Stomach (tissue), 19 donors: ENCODE measurements at places on chromosomes 7 and 10. TPM values are rescaled to one million over a fixed set of nuclear protein-coding genes. Genes with fewer than 3 reads are reported as not detected.

DNA sequence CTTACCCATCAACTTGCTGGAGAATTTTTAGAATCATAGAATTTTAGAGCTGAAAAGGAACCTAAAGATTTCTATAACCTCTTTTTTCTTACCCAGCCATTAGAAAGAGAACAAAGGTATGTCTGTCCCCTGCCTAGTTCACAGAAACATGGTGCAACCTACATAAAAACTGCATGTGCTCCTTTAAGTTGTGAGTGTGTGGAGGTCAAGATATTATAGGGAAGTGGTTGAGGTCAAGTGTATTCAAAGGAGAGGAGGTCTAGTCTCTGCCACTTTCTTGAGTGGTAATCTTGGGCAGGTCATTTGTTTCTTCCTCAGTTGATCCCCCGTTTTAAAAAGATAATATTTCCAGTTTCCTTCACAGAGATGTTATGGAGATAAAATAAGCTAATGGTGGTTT, 6.4 kb downstream of the UBTD1 start:
- DNase-seq, result no peak

DNA sequence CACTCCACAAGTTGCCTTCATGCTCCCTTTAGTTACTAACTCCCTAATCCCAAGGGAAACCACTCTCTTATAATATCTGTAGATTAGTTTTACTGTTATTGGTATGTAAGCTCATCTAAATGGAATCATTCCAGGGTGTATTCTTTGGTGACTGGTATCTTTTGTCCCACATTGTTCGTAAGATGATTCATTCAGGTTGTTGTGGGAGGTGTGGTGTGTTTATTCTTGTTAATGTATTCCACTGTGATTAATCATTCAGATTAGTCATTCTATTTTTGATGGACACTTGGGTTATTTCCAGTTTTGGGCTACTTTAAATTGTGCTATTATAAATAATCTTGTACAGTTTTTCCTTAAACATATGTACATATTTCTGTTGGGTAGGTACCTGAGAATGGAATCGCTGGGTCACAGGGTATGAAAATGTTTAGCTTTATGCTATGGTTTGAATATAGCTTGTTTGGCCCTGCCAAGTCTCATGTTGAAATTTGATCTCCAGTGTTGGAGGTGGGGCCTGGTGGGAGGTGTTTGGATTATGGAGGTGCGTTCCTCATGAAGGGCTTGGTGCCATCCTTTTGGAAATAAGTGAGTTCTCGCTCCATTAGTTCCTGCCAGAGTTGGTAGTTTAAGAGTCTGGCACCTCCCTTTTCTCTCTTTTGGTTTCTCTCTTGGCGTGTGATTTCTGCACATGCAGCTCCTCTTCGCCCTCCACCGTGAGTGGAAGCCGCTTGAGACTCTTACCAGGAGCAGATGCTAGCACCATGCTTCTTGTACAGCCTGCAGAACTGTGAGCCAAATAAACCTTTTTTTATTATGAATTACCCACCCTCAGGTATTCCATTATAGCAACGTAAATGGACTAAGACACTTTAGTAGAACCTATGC, 13.8 kb downstream of the BTRC start:
- DNase-seq, result no peak

DNA sequence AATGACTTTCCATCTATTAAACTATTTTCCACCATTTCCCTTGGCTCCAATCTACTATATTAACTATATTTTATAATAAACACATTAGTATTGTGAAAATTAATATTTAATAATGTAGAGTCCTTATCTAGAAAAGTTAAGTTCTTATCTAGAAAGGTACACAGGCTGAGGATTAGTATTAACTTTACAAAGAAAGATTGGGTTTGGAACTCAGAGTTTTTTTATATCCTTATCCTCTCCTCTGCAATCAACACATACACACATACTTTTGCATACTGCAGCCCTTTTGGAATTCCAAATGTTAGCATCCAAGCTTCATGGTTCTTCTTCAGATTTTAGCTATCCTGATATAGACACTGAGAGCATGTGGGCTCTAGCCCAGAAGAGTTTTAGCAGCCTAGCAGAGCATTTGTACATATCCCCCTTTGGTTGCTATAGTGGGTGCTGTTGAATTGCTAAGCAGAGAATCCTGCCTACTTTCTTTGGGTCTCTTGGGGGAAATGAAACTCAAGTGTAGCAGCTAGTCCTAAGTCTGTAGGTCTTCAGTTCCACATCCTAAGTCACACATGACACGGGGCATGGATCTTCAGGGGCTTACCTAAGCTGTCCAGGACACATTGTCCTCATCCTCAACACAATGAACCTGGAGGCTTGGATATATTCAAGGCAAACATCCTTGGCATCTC, 874.6 kb downstream of the LRMDA start:
- no peak for DNase-seq

- DNase-seq, result no peak
Measured at GRCh38 chr7:154746571-154747360, 256.2 kb downstream of the PAXIP1 start.

DNA sequence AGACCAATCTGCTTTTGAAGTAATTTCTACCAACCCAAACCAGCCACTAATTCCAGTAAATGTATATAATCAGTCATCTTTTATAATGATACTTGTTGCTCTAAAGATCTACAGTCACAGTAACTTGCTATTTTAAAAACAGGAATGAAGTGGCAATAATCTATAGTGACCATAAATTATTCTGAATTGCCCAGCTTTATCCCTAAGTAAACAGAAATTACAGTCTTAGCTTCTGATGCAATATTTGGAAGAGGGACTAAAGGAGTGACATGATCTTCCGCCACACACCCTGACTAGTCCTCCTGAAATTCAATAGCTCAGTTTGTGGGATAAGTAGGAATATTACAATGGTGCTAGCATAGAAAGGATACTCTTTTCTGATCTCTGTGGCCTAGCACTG, 96.1 kb downstream of the ATE1 start:
- DNase-seq, result no peak

DNA sequence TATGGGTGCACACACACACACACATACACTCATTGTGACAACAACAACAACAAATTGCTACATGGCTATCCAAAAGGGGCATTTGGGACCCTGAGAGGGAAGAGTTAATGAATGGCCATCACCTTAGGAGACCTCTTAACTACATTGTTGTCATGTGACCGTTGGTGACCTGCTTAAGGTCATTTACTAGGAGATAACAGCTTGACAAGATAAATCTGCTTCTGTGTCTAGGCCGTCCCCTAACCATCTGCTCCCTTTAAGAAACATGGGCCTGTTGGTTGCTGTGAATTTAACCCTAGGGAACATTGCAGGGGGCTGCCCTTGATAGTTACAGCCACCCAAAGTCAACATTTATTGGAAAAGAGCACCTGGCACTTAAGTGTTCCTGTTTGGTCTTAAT, 29.7 kb downstream of the C1QL3 start:
- DNase-seq, result no peak

- no peak for DNase-seq
Measured at GRCh38 chr7:22851145-22851544, 28.5 kb upstream of the TOMM7 start.

GRCh38 chr7:54112567-54112966, 429.6 kb upstream of the VSTM2A start:
- peak; percentile 7 for DNase-seq

- DNase-seq, result no peak
Measured at GRCh38 chr10:58894929-58895328, 281.5 kb upstream of the PHYHIPL start.

DNA sequence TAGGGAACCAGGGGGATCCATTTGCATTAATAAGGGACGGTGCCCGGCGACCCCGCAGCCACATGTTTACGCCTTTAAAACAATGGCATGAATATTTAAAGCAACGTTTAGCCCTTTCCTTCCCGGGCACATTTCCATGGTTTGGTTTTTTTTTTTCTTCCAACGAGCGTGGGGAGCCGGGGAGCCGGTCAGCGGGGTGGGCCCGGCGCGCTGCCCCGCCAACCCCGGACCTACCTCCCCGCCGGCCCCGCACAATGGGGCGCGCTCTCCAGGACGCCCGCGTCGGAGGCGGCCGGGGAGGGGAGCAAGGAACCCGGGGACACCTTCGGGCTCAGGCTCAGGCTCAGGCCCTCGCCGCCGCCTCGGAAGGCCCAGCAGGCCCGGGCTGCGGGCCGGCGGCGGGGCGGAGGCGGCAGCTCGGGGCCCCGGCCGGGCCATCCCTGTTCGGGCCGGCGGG, 1.0 kb downstream of the SEPHS1 start:
- DNase-seq, result peak; percentile 69

DNA sequence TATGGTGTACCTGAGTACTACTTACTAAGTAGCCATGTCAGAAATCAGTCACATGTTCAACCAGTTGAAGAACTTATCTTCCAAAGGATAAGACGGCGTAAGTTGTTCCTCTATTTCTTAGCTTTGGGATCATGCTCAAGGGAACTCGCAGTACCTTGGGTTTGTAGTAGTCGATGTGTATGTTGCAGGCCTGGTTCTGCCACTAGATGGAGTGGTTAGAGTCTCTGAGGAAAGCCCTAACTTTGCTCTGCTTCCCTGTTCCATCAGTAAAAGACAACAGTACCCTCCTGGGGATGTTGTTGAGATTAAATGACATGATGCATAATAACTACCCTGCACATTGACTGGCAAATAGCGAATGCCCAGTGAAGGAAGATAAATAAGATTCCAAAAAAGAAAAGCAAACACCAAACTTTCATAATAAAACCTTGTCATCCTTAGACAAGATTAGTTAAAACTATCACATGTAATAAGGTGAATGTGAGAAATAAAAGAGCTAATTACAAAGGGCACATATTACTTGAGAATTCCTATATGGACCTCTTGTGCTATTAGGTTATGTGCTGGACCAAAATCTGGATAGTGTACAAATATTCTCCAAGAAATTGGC, 165.9 kb downstream of the ABCA13 start:
- no peak for DNase-seq

- DNase-seq, result no peak
Measured at GRCh38 chr7:113197274-113197673, 78.9 kb upstream of the SMIM30 start.

DNA sequence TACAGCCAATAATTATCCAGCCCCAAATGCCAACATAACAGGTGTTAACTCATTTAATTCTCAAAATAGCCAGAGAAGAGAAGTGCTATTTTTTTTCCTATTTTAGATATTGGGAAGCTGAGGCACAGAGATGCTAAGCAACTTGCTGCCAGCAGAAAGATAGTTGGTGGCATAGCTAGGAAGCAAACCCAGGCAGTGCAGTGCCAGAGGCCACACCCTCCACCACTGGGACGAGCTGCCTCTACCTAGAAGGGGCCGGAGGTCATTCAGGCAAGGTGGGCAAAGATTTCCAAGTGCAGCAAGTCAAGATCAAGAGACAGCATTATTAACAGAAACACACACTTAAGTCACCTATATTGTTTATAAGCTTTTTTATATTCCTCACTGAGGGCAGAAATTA, 654.1 kb downstream of the INHBA start:
- no peak for DNase-seq

DNA sequence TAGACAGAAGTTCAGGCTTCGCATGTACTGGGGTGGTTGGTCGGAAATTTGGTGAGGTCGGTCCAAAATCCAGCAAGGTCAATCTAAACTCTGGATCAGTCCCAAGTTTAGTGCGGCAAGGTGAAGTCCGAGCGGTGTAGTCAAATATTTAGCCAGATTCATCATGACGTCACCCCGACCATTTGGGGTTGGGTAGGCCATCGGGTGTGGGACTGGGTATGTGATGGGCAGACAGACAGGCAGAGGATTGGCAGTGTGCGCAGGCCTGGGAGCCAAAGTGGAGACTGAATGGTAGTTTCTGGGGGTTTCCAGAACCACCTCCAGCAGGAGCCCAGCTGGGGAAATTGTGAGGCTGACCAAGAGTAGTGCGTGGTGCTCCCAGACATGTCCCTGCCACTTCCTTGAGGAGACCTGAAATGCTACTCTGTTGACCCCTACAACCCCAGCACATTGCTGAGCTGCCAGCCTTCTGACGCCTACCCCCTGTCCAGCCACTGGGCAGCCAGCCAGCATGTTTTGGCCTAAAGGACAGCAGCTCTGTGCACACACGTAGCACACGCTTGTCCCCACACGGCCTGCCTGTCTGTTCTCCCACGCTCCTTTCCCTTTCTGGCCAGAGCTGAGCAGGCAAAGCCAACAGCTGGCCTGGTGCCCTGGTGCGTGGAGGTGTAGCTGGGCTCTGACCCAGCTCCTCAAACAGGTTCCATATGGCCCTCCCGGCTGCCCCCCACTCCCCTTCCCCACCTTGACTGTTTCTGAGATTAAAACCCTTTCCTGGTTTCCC, 55.9 kb downstream of the FAM241B start:
- peak; percentile 62 for DNase-seq

DNA sequence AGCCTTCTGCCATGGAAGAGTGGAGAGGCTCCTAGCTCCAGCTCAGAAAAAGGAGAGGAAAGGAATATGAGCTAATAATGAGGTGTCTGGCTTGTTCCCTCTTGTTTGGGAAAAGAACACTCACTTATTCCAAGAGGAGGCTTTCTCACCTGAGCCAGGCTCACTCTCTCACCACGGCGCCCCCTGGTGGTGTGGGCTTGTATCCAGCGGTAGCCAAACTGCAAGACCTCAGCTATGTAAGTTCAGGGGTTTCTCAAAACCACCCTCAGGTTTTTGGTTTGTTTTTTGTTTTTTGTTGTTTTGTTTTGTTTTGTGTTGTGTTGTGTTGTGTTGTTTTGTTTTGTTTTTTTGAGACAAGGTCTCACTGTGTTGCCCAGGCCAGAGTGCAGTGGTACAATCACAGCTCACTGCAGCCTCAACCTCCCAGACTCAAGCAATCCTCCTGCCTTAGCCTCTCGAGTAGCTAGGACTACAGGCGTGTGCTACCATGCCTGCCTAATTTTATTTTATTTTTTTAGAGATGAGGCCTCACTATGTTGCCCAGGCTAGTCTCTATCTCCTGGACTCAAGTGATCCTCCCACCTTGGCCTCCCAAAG, 124.0 kb downstream of the TMEM130 start:
- DNase-seq, result peak; percentile 85

DNA sequence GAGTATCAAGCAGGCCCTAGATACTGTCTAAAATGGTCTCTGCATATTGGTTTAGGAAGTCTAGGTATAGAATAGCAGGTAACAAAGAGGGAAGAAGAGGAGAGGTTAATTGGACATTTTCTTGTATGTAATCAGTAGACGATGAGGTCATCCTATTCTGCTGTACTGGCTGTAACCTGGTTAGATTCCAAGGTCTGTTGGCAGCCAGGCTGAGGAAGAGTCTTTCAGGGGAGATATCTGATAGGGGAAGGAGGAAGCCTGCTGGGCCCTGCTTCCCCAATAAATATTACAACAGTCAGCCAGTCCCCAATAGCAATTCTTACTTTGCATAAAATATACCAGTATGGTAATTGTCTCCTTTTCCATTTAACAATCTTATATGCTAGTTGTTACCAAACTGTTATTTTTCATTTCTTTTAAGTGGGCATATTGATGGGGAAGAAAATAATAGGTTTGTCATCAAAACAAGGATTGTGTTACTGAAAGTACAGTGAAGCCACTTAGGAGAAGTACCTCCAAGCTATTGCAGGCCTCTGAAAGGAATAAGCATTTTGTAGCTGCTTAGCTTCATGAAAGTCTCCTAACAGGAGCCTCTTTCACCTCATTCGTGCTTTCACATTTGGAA, 186.4 kb downstream of the LRRC4 start:
- peak; percentile 59 for DNase-seq

The ACSL5 gene
- total RNA-seq, result 16.3 TPM

The TRIM50 gene
- 10.8 TPM for total RNA-seq

The FXYD4 gene
- not detected for total RNA-seq

The CDHR3 gene
- total RNA-seq, result 1.2 TPM

The PNLIPRP1 gene
- total RNA-seq, result not detected

The HEPACAM2 gene
- total RNA-seq, result 2.5 TPM

The FFAR4 gene
- total RNA-seq, result 2.0 TPM

The ZNF503 gene
- 11.2 TPM for total RNA-seq

The TMEM236 gene
- 1.1 TPM for total RNA-seq

The AKR1B15 gene
- not detected for total RNA-seq

The WDFY4 gene
- 8.0 TPM for total RNA-seq

The TLX1 gene
- not detected for total RNA-seq

The CRYGN gene
- not detected for total RNA-seq
